ENCODE measurements at places on chromosomes 7 and 10. TPM values are rescaled to one million over a fixed set of nuclear protein-coding genes. Genes with fewer than 3 reads are reported as not detected.

DNA sequence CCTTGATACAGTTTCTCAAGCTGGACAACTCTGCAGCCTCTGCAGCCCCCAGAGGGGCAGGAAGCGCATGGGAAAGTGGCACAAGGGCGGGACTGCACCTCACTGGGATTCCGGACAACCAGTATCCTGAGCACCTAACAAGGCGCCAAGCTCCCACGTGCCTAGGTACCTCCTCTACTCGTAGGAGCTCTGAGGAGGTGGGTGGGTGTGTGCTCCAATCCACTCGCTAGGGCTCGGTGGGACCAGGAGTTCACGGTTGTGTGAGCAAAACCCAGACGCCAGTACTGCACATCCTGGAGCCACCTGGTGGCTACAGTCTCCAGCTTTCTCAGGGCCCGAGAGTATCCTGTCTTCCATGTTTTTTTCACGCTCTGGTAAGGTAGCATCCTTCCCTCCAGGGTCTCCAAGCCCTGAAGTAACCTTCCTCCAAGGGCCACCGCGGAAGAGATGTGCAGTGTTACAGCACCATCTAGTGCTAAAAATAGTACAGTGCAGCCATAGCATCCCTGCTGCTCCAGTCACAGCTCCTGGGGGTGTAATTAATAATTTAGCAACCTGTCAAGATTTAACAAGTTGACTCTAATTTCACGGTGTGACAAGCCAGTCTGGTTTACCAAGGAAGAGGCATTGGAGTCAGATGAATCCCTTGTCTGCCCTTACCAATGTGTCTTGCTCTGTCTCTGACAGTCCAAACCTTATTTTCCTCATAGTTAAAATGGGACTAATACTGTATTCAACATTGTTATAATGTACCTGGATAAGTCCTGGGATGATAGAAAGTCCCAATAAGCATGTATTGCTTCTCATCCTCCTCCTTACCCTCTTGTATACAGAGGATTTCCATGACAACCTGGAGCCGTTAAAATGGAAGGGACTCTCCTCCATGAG is 70.4 kb downstream of the HERPUD2 start:
- DNase-seq, result peak; percentile 39

DNA sequence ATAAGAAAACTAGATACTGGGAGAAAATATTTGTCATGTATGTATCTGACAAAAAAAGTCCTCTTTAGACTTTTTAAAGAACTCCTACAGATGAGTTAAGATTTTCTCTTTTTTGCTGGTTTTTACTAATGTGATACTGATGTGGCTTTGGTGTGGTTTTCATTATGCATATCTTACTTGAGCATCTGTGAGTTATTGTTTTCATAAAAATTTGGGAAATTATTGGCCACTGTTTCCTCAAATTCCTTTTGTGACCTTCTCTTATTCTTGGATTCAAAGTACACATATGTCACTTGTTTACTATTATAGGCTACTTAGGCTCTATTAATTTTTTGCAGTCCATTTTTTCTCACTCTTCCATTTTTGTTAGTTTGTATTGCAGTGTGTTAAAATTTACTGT is 89.0 kb downstream of the PPP1R9A start:
- DNase-seq, result no peak

DNA sequence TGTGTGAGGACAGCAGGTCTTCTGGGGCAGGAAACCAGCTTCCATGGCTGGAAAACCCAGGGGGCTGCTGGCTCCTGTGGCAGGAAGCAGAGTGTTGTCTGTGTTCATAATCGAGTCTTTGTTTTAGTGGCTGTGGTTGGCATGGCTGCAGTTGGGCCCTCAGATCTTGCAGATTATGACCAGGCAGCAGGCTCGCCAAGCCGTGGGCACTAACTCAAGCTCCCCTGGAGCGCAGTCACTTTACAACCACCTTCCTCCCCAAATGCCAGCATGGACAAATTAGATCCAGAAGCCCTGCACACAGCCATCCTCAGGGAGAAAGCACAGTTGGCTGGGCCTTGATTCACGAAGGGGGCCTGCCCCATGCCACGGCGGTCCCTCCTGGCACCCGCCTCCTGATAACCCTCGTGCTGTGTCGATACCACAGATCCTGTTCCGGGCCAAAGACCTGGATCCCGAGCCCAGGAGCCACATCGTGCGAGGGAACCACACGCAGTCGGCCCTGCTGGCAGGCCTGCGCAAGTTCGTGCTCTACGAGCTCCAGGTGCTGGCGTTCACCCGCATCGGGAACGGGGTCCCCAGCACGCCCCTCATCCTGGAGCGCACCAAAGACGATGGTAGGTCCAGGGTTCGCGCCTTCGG is 552.5 kb upstream of the FOXK1 start:
- peak; percentile 57 for DNase-seq

DNA sequence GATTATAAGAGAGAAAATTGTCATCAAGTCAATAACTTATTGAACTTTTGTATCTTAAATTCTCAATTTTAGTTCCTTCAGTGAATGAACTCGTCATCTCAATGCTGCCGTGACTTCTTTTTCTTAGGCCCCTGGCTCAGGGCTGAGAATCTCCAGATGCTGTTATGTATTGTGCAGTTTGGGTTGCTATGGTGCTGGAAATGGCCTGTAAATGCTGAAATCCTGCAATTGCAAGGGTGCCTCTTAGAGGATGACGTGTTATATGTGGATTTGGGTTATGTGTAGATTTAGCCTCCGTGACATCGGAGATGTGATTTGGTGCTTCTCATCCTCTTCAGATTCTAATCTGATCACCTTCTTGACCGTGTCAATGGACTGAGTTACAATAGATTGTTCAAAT is 55.7 kb upstream of the ZRANB1 start:
- DNase-seq, result no peak

GRCh38 chr10:89283025-89283935 is 18.6 kb upstream of the IFIT2 start:
- DNase-seq, result peak; percentile 74

DNA sequence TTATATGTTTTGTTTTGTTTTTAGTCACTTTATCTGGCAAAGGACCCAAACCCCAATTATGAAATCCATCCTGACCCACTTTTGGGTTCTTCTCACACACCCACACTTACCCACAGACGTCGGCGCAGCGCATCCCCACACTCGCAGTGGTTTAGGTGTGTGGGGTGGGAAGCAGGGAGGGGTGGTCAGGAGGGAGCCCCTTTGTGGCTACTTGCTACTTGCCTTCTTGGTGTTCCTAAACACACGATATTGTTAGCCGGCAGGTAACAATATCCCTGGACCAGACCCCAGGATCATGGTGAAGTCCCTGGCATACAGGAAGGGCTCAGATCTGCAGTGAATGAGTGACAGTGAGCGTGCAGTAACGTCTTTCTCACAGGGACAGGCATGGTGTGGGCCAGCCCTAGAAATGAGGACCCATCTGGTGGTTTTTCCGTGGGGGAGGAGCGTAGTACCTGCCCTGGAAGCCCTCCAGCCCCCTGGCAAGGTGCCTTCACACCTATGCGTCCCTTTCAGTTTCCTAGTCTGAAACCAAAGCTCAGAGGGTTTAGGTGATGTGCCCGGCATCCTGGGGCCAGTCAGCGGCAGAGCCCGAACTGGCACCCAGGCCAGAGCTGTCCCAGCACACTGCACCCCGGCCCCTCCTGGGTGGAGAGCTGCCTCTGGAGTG is 4.4 kb downstream of the SPOCK2 start:
- DNase-seq, result peak; percentile 29

GRCh38 chr7:22363756-22364422 is 6.9 kb upstream of the RAPGEF5 start:
- no peak for DNase-seq

- DNase-seq, result no peak
Observed at GRCh38 chr10:70254778-70255328, 21.6 kb upstream of the PPA1 start.

DNA sequence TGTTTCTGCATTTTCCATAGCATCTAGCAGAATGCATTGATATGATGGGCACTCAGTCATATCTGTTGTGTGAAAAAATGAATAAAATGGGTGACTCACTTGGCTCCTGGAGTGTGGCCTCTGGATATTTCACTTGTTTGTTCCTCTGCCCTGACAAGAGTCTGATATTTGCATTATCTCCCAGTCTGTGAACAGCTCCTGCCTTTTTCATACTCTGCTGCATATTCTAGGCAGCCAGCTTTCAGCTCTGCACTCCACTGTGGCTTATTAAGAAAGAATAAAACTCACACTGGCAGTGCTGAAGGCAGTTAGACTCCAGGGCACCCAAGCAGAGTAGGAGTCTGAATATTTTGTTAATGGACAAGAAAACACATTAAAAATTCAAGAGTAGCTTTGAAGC is 623.9 kb downstream of the SORCS1 start:
- DNase-seq, result no peak

DNA sequence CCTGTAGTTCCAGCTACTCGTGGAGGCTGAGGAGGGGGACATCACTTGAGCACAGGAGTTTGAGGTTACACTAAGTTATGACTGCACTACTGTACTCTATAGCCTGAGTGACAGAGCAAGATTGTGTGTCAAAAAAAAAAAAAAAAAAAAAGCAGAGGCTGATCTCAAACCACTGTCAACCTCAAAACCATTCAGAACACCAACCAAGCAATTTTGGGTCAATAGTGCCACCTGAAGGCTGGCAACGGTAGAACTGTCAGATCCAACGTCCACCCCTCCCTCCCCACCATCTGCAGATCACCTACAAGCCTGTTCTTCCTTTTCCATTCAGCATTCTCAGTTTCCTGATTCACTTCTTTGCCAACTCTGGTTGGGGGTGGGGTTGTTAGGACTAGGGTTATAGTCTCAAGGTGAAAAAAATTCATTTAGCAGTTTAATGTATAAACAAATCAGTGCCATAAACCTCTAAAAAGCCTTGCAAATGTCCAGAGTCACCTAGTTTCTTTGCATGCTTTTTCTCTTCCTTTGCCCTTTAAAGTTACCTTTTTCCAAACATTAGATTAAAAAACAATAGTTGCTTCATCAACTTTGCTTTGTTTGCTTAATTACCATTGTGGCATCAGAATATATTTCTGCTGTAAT is 2.6 kb downstream of the MRPS33 start:
- DNase-seq, result peak; percentile 71

GRCh38 chr7:38185395-38186307 is 7.6 kb downstream of the STARD3NL start:
- no peak for DNase-seq

- DNase-seq, result no peak
Observed at GRCh38 chr7:111364413-111364812, 197.9 kb downstream of the IMMP2L start.

POMZP3 gene
- total RNA-seq, result 4.3 TPM

MSS51 gene
- 6.5 TPM for total RNA-seq

FOXP2 gene
- 228 TPM for total RNA-seq
